Activated effector memory CD4-positive, alpha-beta T cell treated with Interleukin-2 at 50 U/mL for 16 hours (primary cell): ENCODE measurements at places on chromosomes 7 and 10.

DNA sequence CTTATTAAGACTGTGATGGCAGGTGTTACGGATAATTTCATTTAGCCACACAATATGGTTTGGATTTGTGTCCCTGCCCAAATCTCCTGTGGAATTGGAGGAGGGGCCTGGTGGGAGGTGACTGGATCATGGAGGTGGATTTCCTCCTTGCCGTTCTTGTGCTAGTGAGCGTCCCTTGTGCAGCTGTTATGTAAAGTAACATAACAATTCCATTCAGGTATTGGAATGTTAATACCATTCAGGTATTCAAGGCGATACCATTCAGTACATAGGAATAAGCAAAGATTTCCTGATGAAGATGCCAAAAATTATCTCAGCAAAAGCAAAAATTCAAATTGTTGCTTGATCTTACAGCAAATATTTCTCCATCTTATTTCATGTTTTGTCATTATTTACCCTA is 32.5 kb upstream of the PLXDC2 start:
- DNase-seq: no peak

DNA sequence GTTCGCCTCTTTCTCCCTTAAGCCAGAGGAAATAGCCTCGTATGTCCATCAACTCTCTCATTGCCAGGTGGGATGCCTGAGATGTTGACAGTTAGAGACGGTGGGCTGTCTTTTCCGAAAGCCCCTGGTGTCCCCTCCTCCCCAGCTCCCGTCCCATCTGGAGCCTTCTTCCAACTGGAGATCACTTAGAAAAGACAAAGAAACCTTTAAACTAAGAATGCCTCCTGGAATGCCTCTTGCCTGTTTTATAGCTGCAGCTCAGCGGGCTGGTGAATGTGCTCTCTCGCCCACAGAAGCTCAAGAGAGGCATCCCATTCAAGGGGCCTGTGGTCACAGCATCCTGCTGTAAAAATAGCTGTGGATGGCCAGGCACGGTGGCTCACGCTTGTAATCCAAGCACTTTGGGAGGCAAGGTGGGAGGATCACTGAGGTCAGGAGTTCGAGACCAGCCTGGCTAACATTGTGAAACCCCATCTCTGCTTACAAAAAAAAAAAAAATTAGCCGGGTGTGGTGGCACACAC is 5.2 kb upstream of the MYL10 start:
- no peak for DNase-seq

DNA sequence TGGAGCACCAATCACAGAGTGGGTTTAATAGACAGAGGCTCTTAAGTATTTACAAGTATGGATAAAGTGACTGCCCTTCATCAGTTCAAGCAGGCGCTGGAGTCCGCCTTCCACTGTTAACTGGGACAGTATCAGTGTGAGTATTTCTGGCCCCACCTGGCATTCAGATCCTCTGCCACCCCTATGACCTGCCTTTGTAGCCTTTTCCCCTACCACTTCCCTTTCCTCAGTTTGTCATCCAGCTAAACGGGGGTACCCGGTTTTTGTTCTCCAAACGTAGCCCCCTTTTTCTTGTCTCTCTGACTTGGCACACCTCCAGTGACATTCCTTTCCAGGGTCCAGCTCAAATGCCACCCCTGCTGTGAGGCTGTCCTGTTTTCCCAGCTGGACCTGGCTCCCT is 134.4 kb downstream of the SNX10 start:
- DNase-seq: no peak

DNA sequence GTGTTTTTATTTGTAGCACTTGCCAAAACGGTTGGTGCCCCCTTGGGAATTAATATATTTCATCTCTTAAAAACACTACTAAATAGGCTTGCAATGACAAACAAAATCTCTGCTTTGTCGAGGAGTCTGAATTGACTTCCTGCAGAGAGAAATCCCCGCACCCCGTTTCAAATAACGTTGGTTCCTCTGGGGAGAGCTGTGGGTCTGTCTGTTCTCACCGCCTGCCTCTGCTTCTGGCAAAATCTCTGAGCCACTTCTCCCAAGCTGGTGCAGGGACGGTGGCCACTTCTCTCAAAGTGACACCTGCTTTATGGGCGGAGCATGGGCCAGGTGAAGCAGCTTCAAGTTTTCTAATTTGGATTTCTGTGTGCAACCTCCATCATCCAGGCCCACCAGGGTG is 186.3 kb upstream of the ADARB2 start:
- DNase-seq: no peak

DNA sequence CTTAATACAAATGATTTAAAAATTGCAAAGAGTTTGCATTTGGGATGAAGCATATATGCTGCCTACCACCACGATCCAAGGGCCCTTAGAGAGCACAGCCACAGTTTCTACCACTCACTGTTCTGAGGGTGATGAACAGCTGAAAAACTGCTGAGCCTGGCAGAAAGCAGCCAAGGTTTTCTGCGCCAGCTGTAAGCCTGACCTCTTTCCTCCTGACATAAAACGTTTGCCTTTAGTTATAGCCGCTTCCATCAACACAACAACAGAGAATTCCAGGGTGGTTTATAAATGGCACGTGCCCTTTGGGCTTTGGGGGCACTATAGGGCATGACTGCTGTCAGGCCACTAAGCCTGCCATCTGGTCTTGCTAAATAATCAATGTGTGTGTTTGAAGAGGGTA is 222.8 kb downstream of the RELN start:
- DNase-seq: no peak

GRCh38 chr10:130932326-130933007 is 379.1 kb downstream of the TCERG1L start:
- DNase-seq: no peak

DNA sequence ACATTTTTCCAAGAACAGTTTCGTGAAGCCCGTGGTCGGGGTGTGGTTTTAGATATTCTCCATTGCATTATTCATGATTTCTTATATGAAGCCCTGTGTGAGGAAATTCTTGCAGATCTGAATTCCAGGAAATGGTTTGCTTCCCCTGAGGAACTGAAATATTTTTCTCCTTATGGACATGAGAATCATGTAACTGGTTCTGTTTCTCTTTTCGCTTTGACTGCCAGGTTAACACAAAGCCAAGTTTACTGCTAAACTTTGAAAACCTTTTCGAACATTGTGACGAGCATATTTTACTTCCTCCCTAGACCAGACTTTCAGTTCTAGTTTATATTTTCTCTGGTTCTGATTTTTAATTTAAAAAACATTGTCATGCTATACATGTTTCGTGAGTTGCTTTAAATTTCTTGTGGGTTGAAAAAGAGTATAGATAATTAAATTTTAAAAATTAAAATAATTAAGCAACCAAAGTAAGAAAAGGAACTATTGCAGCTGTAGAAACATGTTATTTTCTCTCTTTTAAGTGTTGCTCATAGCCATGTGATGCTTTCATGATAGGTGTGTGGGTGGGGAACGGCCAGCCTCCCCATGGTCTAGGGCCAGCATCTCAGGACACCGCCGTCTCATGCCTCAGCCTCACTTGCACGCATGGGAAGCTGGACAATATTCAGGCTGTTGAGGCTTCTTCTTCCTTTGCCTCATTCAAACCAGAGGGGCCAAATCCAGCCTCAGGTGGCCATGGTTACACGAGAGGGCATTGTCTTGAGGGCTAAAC is 97.1 kb downstream of the CREB5 start:
- no peak for DNase-seq

DNA sequence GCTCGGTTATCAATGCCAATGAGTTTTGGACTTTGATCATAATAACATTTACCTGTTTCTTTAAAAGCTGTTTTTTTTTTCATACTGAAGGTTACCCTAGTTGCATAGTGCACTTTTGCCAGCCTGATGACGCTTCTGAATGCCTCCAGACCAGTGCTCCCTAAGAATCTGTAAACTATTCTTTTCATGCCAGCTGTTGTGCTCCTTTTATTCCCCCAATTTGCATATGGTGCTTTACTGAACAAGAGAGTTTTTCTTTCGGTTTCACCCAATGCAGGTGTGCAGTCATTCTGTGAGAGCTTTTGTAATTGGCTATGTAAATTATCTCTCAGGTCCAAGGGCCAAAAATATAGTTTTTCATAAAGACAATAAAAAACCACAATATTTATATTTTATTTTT is 48.1 kb upstream of the GLCCI1 start:
- no peak for DNase-seq
